ENCODE measurements at places on chromosomes 13 and 19.

DNA sequence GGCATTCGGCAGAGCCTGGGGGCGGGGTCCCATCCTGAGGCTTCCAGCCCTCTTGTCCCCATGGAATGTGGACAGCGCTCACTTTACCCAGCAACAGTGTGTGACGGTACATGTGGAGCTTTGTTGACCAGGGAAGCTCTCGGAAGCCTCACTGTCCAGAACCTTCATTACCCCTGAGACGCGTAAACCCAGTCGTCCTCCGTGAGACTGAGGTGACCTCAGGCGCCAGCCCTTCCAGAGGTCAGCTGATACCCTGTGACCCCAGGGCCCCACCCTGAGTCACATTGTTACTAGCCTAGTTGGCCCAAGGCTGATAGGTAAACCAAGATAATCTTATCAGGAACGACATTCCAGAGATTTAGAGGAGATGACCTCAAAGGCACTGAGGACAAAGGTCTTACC is 10.2 kb upstream of the TMEM160 start:
- DNase-seq, result no peak

DNA sequence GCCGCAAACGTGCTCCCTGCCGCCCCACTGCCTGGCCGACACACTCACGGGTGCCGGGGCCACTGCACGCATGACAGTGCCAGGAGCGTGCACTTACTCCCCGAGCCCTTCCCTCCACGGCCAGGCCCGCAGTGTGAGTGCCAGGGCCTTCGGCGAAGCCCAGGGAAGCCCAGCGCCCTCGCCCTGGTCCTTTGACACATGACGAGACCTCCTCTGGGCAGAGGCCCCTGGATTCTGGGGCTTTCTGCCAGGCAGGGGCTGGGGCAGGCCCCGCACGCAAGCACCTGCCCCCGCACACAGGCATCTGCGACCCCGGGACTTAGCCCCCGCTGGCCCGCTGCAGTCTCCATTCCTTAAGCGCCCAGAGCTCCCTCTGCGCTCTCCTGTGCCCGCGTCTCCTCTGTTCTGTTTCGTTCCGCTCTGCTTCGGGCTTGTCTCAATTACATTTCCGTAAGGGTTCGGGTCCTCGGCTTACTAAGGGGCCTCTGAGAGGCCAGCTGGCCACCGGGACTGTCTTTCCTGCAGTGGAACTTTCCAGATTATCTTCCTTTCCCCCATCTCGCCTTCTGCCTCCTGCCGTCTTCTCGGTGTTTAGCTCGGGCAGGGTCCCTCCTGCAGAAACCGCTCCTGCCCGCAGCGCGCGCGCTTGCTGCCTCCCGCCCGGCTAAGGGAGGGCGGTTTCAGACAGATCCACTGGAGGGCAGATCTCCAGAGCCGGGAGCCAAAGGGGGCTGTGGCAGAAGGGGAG is 98.8 kb downstream of the ING1 start:
- DNase-seq, result peak; percentile 6

DNA sequence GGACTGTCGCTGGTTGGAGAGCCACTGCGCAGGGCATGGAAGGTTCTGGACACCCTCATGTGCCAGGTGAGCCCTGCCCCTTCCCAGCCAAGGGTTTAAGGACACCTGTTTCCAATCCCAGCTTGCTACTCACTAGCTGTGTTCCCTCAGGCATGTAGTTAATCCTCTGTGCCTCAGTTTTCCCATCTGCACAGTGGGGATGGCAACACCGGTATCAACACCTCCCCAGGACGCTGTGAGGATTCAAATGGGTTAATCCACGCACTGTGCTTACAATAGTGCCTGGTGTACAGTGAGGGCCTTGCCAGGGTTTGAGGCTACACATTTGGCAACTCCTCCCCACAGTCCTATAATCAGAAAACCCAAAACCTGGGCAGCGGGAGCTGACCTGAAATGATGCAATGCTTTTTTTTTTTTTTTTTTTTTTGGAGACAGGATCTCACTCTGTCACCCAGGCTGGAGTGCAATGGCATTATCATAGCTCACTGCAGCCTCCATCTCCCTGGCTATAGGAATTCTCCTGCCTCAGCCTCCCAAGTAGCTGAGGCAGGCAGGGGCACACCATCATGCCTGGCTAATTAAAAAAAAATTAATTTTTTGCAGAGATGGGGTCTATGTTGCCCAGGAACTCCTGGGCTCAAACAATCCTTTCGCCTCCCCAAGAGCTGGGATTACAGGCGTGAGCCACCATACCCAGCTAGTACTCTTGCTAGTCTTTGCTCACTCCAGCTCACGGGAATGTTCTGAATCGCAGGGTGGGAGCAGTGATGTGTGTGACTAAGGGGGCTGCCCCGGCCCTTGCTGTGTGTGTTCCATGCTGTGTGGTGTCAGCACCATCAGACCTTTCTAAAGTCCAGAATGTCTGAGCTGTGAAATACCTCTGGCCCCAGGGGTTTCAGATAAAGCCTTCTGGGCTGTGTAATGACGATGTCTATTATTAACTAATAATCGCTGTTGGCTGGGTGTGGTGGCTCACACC is 2.3 kb downstream of the ACP4 start:
- no peak for DNase-seq

- peak; percentile 76 for DNase-seq
Observed at GRCh38 chr13:34344816-34345215, 526.9 kb downstream of the RFC3 start.

GRCh38 chr13:91804724-91805123 is 406.3 kb downstream of the GPC5 start:
- DNase-seq, result no peak

DNA sequence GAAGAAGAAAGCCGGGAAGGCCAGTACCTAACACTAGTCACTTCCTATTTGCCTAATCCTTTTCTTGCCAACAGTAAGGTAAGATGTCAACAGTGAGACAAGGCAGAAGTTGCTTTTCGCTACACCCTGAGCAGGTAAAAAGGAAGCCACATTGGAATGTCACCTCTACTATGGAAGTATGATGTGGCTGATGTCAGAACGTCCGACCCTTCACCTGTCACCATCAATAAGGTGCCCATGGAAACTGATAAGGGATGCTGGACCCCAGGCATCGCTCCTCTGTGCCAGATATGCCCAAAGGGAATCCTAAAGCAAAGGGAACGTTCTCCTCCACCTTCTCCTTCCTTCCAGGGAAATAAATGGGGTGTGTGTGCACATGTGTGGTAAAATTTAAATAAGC is 34.3 kb downstream of the COL4A1 start:
- DNase-seq, result no peak

GRCh38 chr13:79171141-79172061 is 234.7 kb downstream of the RBM26 start:
- DNase-seq, result no peak

- DNase-seq, result no peak
Observed at GRCh38 chr19:18412610-18413239, 6.5 kb upstream of the SSBP4 start.

GRCh38 chr13:113793718-113794085 is 34.7 kb downstream of the TMEM255B start:
- no peak for DNase-seq

- DNase-seq, result peak; percentile 63
Observed at GRCh38 chr13:73740666-73741065, 393.5 kb downstream of the KLF12 start.

DNA sequence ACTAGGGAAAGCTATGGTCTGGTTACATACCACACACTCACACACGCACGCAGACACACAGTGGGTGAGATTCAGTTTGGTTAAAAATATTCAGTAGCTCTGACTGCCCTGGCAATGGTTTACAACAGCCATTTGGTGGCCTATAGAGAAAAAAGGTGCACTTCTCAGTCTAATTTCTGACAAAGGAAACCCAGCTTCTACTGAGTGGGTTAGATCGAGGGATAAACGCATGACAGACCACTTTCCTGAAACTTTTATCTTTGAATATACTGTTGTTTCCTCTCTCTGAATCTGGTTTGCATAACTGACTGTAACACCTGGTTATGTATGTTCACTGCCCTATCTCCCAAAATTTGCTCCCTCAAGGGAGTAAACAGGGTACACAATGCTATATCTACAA is 2.5 kb downstream of the LIG4 start:
- DNase-seq, result no peak

- no peak for DNase-seq
Observed at GRCh38 chr13:107681600-107681999, 533.7 kb downstream of the LIG4 start.

DNA sequence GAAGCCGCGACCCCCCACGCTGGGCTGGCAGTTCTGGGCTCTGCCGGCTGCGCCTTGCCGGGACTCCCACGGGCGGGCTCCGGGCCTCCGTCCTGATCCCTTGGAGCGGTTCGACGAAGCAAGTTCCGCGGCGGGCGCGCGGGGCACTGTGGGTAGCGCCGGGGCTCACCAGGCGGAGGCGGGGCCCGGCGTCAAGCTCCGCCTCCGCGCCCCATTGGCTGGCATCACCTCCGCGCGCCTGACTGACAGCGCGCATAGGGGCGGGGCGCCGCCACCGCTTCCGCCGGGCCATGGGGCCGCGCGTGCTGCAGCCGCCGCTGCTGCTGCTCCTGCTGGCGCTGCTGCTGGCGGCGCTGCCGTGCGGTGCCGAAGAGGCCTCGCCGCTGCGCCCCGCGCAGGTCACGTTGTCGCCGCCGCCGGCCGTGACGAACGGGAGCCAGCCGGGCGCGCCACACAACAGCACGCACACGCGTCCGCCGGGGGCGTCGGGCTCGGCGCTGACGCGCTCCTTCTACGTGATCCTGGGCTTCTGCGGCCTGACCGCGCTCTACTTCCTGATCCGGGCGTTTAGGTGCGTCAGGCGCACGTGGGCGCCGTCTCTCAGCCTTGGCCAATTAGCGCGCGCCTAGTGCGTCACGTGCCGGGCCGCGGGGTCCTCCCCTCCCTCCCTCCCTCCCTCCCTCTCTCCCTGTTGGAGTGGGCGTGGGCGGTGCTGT is at the start of gene FAM174C:
TSS of gene FAM174C (plus strand) at position 271 of the 716 bp plus-strand sequence. CDS start at position 291, 20 bp downstream.
- peak; percentile 96 for DNase-seq

DNA sequence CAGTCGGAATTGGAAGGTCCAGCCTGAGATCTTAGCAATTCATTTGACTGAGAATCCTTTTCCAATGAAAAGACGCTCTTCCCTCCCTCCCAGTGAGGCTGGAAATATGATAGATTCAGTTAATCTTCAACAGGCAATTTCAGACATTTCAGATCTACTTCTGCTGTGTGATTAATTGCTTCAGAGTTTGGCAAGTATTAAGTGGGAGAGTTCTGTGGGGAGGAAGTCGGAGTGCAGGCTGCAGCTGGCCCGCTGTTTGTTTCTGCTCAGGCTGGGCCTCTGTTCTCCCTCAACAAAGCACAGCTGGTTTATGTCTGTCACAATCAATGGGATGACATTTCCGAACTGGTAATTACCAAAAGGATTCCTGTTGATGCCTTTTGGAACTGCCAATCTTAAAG is 178.2 kb downstream of the NDFIP2 start:
- DNase-seq, result peak; percentile 69

DNA sequence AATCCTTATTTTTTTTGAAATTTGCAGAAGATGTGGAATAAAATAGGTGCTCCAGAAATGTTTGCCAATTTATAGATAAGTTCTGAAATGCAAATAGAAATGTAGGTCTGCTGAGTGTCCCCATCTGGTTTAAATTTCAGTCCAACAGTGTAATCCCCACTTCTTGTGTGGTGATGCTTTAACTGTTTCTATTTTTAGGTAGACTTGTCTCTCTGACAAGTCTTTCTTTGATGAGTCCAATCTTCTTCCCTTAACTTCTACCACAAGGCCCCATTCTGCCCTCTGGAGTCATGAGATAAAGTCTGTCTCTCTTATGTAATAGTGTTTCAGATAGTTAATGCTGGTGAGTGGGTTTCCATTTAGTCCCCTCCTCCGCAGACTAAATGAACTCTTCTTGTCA is 390.4 kb downstream of the RFC3 start:
- DNase-seq, result peak; percentile 13

GRCh38 chr19:58516246-58516836 is 3.3 kb downstream of the ZBTB45 start:
- DNase-seq, result no peak

DNA sequence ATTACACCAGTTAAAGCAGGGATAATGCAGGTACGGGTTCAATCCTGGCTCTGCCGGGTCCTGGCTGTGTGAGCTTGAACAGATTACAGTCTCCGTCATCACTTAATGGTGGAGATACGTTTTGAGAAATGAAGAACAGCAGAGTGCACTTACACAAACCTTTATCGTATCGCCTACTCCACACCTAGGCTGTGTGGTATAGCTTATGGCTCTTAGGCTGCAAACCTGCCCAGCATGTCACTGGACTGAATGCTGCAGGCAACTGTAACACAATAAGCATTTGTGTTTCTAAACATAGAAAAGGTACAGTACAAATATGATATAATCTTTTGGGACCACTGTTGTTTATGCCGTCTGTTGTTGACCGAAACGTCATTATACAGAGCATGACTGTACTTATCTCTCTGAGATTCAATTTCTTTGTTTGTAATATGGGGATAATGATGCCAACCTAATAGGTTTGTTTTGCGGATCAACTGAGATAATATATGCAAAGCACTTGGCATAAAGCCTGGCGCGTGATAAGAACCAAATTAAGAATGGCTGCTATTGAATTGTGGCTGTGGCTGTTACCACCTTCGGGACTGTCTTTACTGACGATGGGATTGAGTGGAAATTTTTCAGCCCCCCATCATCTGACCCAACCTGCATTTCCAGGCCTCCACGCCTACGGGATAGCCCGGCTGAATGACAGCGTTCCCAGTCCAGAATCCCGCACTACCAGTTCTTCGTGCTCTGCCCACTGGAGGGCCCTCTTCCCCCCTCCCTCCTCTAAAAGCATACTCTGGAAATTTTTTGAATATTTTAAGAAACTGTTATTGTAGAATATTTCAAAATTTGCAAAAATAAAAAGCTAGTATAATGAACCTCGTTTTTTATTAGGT is 11.2 kb downstream of the KRTDAP start:
- no peak for DNase-seq

- DNase-seq, result no peak
Observed at GRCh38 chr19:41533671-41534215, 42.2 kb upstream of the CEACAM21 start.

DNA sequence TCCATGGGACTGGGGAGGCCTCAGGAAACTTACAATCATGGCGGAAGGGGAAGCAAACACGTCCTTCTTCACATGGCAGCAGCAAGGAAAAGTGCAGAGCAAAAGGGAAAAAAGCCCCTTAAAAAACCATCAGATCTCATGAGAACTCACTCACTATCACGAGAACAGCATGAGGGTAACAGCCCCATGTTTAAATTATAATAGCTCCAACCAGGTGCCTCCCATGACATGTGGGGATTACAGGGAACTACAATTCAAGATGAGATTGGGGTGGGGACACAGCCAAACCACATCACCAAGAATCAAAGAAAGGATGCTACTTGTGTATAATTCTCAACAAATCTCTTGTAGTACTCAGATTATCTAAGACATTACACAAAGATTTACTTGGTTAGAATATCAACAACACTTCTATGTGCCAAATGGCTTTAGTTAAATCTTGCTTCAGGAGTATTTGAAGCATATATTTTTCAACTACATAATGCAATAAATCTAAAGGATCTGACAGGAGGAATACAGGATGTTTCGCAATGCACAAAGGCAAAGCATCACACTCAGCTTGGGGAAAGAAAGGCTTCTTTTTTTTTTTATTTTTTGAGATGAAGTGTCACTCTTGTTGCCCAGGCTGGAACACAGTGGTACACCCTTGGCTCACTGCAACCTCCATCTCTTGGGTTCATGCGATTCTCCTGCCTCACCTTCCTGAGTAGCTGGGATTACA is 180.0 kb downstream of the LHFPL6 start:
- DNase-seq, result peak; percentile 22

DNA sequence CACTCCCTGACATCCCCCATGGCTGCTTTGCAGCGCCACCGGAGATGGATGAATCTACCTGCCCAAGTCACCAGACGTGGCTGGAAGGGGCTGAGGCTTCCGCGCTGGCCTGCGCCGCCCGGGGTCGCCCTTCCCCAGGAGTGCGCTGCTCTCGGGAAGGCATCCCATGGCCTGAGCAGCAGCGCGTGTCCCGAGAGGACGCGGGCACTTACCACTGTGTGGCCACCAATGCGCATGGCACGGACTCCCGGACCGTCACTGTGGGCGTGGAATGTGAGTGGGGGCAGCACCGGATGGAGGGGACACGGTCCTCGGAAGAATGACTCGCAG is 4.6 kb downstream of the ICAM5 start:
- DNase-seq, result no peak

Data from fibroblast of gingiva (primary cell).